PC-9 (cell line): ENCODE measurements at places on chromosomes 13 and 19.

DNA sequence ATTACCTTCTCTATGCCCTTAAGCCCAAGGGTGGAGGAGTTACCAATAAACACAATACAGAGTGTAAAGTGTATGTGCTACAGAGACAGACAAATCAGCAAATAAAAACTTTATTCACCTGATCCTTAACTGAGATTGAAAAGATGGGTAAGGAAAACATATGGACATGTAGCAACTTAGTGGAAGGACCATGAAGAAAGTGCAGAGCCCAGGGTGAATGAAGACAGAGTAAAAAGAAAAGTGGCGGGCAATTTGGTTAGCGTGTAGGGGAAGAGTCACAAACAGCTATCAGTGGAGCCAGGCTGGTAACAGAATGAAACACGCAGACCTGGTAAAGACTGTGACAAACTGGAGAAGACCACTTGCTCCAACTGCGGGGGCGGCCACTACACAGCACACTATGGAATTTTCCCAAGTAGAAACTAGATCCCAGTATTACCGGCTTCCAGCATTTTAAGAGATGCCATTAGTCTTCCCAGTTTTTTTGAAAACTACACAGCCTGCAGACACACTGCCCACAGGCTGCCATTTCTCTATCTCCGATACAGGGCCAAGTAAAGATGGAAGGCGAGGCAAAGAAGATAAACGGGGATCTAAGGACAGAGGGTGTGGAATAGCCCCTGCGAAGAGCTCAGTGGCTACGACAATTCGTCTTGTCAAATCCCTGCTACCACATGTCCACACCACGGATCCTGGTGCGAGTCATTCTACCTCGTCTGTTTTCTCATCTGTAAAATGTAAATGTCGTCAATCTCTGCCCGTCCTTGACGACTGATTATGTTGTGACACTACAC lies 1.2 kb downstream of the UQCRFS1 start:
- DNase-seq, result no peak

GRCh38 chr13:21603531-21604448 lies at the start of gene MICU2:
Gene MICU2, minus strand, starts transcription at chr13:21604170. Its CDS starts 22 bp downstream, at chr13:21604148.
- peak; percentile 90 for DNase-seq

GRCh38 chr13:49869519-49869918 lies 66.6 kb downstream of the SPRYD7 start:
- DNase-seq, result peak; percentile 5

- DNase-seq, result no peak
Measured at GRCh38 chr19:52336791-52337381, 843 bp downstream of the ZNF610 start.

GRCh38 chr19:41296433-41296871 lies 13.5 kb upstream of the CCDC97 start:
- peak; percentile 46 for DNase-seq

- DNase-seq, result no peak
Measured at GRCh38 chr19:7520131-7521051, 2.0 kb upstream of the MCOLN1 start.

- DNase-seq, result peak; percentile 59
Measured at GRCh38 chr19:58519087-58519354, 589 bp downstream of the ZBTB45 start.

GRCh38 chr19:18453269-18454024 lies 15.5 kb upstream of the ISYNA1 start:
- peak; percentile 54 for DNase-seq

DNA sequence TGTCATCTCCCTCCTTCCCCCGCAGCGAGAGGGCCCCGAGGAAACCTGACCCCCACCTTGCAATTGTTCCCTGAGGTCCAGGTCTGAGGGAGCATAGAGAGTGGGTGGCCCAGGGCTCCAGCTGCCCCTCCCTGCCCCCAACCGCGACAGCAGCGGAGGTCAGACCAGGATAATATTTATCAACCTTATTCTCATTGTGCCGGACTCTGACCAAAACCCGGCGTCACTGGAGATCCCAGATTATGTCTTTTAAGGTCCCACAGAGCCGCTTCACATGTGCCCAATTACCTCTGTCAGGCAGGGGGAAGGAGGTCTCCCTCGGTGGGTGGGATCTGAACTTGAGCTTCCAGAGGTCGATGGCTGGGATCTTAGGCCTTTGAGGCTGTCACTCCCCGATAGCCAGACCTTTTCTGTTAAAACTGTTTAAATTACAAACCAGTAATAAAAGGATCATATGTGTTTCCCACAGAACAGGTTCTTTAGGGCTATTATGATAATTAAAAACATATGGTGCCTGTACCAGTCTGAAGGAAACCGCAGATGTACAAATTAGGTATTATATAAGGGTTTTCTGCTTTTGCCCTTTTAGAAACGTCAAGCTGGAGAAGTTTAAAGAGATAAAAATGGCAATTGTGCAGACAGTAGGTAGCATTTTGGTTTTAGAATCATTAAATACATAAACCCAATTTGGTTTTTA lies 195.5 kb downstream of the ZNF536 start:
- DNase-seq, result no peak
